ENCODE measurements at places on chromosomes 2 and 18. TPM values are rescaled to one million over a fixed set of nuclear protein-coding genes. Genes with fewer than 3 reads are reported as not detected.

GRCh38 chr2:121519732-121520640 lies 10.7 kb upstream of the RNU4ATAC start:
- H3K27me3 ChIP-seq = no peaks in the 10 kb centered on the region
- no peak for DNase-seq
- no peaks in the 10 kb centered on the region for H3K4me1 ChIP-seq
- H3K27ac ChIP-seq = no peak overlapping the region

DNA sequence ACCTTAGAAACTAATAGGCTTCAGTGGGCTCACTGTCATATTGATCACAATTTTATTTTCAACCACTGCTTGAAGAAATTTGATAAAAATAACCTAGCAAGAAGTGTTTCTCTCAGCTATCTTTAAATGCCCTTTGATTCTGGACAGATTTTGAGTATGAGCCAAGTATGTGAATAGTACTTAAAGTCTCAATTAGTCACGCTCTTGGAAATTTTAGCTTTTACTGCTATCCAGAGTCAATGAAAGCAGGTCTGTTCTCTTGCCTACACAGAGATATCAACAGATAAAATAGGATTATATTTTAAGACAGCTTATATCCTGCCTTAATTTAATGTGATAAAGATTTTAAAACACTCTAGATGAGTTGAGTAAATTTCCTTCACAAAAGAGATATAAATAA lies 337.3 kb downstream of the CBLN2 start:
- no peaks in the 10 kb centered on the region for H3K4me1 ChIP-seq
- no peaks in the 10 kb centered on the region for H3K36me3 ChIP-seq
- DNase-seq = no peak
- H3K4me3 ChIP-seq = no peak overlapping the region
- H3K27ac ChIP-seq = no peak overlapping the region

DNA sequence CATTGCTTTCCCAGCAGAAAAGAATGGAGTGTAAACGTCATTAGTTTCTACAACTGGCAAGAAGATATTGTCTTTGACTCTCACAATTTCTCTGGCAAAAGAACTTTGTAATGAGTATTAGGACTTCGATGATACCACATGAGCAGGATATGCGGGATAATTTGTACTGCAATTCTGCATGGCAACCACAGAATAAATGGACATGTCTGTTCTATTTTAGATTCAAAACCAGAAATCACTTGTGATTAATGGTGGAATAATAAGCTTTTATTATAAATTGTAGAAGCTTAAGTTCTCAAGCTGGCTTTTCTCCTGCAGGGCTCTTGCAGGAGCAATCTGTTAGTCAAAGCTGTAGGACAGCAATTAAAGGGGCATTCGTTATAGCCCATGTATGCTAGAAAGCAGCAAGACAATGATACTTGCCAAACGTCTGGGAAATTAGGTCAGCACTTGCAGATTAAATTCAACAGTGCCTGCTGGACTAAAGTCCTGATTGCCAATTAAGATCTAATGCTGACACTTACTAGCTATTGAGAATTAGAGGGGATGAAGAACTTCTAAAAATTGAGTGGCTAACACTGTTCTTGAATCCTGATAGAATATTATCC lies 177.9 kb downstream of the PTH2R start:
- no peak for DNase-seq
- no peaks in the 10 kb centered on the region for H3K27me3 ChIP-seq
- H3K27ac ChIP-seq = no peak overlapping the region
- no peak overlapping the region for H3K4me3 ChIP-seq
- no peaks in the 10 kb centered on the region for H3K4me1 ChIP-seq

DNA sequence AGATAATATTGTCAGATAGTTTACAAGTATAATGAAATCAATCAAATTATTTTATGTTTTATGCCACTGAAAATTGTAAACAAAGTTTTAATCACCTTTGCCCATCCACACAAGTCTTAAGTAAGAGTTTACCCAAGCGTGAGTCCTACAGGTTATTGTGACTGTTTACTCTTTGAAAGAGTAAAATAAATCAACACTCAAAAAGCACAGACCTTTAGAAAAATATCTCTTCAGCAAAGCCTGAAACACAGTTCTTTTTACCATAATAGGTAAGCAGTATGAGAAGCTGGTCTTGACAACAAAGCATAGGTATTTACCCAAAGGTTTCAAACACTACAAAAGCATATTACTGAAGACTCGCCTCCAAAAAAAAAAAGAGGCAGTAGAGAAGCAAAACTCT lies 3.7 kb downstream of the ROCK2 start:
- peaks cover 25% of the 10 kb centered on the region for H3K4me1 ChIP-seq
- no peak overlapping the region for H3K4me3 ChIP-seq
- no peaks in the 10 kb centered on the region for H3K27me3 ChIP-seq
- no peak overlapping the region for H3K27ac ChIP-seq
- H3K36me3 ChIP-seq = no peaks in the 10 kb centered on the region

GRCh38 chr18:26089293-26090129 lies 902 bp downstream of the SS18 start:
- peaks cover 14% of the 10 kb centered on the region for H3K4me1 ChIP-seq
- no peaks in the 10 kb centered on the region for H3K36me3 ChIP-seq
- H3K27ac ChIP-seq = peak overlapping the region; percentile 100
- H3K4me3 ChIP-seq = peak overlapping the region; percentile 95

DNA sequence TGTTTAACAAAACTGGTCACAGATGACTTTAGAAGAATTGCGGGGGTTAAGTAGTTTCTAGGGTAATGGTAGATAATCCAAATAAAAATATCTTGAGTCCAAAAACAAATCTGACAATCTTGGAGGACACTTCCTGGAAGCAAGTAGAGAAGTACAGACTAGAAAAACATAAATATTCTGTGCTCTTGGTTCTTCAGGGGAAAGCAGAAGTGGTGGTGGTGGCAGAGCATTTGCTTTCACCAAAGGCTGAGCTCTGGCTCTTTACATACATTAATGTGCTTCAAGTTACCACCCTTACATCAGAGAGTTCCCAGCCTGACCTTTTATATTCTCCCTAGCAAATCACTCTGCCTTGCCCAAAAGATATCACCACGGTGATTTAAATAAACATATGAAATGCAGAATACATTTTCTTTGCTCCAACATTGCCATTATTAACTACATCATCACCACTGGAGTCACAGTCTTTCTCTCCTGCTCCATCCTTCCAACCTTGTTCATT lies 15.3 kb downstream of the PDE11A start:
- no peaks in the 10 kb centered on the region for H3K27me3 ChIP-seq
- H3K4me3 ChIP-seq = no peak overlapping the region
- no peaks in the 10 kb centered on the region for H3K4me1 ChIP-seq
- no peaks in the 10 kb centered on the region for H3K36me3 ChIP-seq
- H3K27ac ChIP-seq = no peak overlapping the region
- DNase-seq = no peak

- no peaks in the 10 kb centered on the region for H3K4me1 ChIP-seq
- H3K27me3 ChIP-seq = peaks cover under 1% of the 10 kb centered on the region
- peak; percentile 67 for DNase-seq
- no peak overlapping the region for H3K4me3 ChIP-seq
These were observed 51.6 kb downstream of the SNED1 start for GRCh38 chr2:241049739-241050623.

DNA sequence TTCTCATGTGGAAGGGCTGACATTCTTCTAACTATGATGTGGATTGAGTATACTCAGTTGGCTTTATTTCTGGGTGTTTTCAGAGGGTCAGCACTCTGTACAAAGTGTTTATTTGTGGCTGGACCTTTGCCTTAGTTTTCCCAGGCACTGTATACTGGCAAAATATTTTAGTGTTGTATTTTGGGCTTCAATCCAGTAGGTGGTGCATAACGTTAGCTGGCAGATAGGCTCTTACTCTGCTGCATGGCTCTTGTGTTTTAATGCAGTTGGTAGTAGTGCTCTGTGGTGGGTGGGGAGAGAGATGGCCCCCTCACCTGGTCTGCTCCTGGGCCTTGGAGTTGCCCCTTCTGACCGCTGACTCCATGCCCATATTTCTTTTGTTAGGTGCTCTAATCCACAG lies 75.6 kb upstream of the REG3A start:
- no peak for DNase-seq
- H3K27me3 ChIP-seq = no peaks in the 10 kb centered on the region
- no peaks in the 10 kb centered on the region for H3K4me1 ChIP-seq
- no peaks in the 10 kb centered on the region for H3K36me3 ChIP-seq
- H3K27ac ChIP-seq = no peak overlapping the region

DNA sequence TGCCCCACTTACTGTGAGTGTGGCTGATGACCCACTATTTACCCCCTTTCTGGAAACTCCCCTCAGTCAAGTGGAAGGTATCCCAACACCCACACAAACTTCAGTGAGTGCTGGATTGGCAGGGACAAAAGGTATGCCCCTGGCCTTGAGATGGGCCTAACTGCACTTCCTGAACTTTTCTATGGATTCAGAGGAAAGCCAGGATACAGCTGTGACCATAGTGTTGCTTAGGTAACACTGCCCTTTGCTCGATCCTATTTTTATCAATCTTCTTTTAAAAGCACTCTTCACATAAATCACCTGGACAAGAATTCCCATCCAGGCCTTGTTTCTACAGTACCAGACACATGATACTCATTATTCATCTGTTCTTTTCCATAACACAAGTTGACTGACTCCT lies 671.5 kb upstream of the SLC8A1 start:
- no peaks in the 10 kb centered on the region for H3K36me3 ChIP-seq
- no peaks in the 10 kb centered on the region for H3K4me1 ChIP-seq
- no peak overlapping the region for H3K27ac ChIP-seq
- no peaks in the 10 kb centered on the region for H3K27me3 ChIP-seq
- no peak overlapping the region for H3K4me3 ChIP-seq

GRCh38 chr2:121583555-121583954 lies 52.9 kb downstream of the RNU4ATAC start:
- no peaks in the 10 kb centered on the region for H3K27me3 ChIP-seq
- no peaks in the 10 kb centered on the region for H3K4me1 ChIP-seq
- H3K36me3 ChIP-seq = no peaks in the 10 kb centered on the region
- H3K4me3 ChIP-seq = no peak overlapping the region
- DNase-seq = no peak

- H3K36me3 ChIP-seq = no peaks in the 10 kb centered on the region
- no peaks in the 10 kb centered on the region for H3K27me3 ChIP-seq
- no peak for DNase-seq
- peak overlapping the region; percentile 61 for H3K4me3 ChIP-seq
These were observed 1.6 kb downstream of the CCDC88A start for GRCh38 chr2:55418072-55418471.

ACTR3 gene
- total RNA-seq = 194 TPM

ECEL1 gene
- total RNA-seq = 1.0 TPM

All from hepatocyte (in vitro differentiated cells).